ENCODE measurements at places on chromosomes 12 and 14.

- no peak for DNase-seq
Measured at GRCh38 chr12:132545164-132545953, 55.4 kb downstream of the FBRSL1 start.

DNA sequence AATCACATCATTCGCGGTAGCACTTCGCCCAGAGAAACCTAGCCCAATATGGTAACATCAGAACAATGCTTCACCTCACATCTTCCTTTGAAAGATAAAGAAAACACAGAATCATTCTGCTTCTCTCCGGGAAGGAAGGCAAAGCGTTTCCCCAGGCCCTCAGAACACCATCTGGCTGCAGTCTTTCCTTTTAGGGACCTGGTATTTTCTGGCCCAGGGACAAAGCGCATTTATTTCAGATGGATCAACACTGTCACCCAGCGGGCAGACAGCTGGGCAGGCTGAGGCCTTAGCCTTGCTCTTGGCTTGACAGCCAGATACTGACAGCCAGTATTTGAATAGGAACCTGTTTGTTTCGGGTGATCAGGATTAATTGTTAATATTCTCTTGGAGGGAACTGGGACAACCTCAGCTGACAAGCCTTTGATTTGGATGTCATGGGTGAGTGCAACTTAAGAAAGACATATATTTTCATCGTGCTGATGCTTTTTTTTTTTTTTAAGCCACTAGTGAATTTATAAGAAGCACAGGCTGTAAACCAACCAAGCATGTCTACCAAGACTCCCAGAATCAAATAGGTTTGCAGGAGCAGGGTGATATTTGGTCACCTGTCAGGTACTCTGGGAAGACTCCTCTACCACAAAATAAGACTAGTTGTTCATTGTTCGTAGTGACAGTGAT, 118.9 kb downstream of the VEZT start:
- no peak for DNase-seq

DNA sequence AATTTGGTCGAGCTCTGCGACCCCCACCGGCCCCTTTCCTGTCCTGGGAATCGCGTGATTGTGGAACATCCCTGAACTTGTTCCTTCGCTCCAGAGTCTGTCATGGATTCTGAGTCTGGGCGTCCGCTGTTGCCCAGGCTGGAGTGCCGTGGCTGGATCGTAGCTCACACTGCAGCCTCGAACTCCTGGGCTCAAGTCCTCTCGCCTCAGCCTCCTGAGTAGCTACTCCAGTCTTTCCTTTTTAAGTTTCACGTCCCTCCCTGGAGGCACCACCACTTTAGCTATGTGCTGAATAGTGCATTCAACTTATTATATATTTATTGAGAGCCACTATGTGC, 698 bp downstream of the ACOT6 start:
- no peak for DNase-seq

GRCh38 chr14:61695695-61696527, 598 bp downstream of the HIF1A start:
- peak; percentile 32 for DNase-seq

DNA sequence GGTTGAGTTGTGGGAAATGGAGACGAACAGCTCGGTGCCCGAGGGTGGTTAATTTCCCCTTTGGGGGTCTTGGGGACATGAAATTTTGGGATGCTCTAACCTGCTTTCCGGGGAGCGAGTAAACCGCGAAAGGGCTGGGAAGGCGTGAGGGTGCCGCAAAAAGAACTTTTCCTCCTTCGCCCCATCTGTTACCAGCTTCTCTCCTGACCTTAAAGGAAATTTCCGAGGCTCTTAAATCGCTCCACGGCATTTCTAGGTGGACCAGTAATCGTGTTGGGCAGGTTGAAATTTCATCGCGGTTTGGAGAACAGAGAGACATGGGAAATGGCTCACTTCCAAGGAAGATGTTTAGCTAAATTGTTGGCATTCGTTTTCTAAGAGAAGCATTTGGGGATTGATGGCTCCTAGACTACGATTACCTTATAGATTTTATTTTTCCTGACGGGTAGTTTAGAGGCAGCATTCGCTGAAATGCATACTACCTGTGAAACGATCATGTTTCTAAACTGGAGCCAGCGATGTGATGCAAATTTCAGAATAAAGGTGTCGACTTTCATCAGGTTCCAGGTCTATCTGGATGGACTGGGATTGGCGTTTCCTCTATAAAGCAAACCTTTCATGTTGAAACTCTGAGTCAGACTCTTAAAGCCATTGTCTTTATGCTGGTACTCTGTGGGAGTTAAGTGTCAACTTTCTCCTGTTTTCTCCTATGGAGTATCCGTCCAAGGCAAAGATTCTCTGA, 414.5 kb downstream of the PCNX1 start:
- DNase-seq: no peak

DNA sequence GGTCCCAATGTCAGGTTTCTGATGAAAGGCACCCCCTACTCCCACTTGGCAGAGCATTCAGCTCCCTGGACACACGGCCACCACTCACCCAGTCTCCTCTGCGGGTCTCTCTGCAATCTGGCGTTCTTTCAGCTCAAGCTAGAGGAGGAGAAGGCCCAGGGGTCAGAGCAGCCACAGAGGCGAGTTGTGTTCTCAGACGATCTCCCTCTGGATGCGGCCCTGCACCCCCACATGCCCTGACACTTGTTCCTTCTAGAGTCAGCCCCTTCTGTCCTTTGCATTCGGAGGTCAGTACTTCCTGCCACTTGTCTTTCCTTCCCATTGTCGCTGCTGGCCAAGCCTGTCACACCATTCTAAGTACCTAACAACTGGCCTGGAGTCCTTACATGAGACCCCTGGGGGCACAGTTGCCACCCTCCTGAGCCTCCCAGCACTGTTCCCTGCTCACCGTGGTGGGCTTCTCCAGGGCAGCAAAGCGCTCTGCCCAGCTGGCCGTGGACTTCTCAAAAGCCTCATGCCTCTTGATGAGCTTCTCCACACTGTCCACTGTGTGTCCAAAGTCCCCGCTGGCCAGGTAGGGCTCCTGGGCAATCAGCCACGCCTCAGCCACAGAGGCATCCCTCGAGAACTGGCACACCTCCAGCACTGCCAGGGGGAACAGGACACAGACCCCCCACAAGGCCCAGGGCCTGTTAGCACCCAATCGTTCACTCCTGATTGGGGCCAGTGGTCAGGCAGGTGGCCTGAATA, 63.2 kb downstream of the PLEKHG3 start:
- DNase-seq: no peak
